Effector memory CD4-positive, alpha-beta T cell (primary cell): ENCODE measurements at places on chromosomes 5 and 9.

DNA sequence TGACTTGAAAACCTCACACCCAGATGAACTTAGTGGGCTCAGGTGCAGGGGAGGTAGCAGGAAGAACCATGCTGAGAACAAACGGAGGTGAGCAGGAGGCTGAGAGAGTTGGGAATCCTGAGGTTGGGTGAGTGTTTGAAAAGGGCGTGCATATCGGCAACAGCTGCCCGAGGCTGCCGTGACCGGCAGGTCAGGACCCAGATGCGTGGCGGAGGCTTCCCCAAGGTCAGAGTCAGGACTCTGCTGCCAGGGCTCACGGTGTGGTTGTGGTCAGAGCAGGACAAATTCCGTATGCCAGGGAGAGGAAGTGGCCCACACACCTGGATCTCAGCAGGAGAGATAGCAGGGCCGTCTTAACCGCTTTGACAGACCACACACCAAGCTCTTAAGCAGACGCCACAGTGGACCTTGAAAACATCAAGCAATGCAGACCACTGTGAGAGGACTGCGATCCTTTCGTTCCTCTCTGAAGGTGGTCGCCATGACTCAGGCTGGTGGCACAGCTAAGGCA, 43.1 kb downstream of the ADAMTS16 start:
- no peak for DNase-seq

GRCh38 chr5:9624196-9624947, 5.8 kb downstream of the TAS2R1 start:
- no peak for DNase-seq

DNA sequence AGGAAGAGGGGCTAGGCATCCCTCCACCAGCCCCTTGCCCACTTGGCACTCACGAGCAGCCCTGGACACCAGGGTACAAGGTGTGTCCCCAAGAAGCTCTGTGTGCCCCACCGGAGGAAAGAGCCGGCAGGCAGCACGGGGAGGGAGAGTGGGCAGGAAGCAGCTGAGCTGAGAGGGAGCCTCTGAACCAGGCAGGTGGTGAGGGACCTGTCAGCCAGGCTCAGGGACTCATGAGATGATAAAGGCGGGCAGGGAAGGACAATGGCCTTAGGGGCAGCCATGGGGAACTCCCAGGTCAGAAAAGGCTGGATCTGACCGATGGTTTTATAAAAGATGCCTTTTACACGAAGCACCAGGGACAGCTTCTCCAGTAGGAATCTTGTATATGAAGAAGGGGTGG, 112.0 kb downstream of the VAV2 start:
- no peak for DNase-seq

GRCh38 chr5:114238771-114239313, 123.0 kb upstream of the KCNN2 start:
- DNase-seq = no peak

DNA sequence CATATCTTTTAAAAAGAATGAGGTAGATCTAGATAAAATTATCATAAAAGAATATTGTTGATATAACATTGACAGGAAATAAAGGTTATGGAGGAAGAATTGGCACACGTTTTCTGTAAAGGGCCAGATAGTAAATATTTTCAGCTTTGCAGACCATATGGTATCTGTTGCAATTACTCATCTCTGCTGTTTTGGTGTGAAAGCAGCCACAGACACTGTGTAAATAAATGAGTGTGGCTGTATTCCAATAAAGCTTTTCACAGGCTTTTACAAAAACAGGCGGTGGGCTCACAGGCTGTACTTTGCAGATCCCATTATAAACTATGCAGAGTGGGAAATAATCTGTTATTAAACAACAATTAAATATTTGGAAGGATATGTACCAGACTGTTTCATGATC, 87.4 kb downstream of the SGCD start:
- DNase-seq = no peak

- DNase-seq = no peak
Observed at GRCh38 chr9:131469951-131470350, 32.8 kb upstream of the POMT1 start.

DNA sequence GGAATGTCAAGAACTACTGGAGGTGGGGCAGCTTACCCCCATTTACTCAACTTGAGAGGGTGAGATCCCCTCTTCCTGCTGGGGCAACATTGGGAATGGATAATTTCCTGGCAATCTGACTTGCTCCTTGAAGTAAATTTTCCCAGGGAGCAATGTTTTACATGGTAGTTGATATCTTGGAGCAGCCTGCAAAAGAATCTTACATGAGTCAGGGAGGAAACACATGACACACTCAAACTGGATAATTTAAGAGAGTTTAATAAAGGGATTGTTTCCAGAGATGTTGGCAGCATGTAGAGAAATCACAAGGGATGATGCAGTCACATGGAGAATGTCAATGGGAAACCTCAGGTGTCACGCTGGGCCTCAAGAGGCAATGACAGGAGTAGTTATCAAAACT, 212.5 kb downstream of the GAS1 start:
- DNase-seq = no peak

DNA sequence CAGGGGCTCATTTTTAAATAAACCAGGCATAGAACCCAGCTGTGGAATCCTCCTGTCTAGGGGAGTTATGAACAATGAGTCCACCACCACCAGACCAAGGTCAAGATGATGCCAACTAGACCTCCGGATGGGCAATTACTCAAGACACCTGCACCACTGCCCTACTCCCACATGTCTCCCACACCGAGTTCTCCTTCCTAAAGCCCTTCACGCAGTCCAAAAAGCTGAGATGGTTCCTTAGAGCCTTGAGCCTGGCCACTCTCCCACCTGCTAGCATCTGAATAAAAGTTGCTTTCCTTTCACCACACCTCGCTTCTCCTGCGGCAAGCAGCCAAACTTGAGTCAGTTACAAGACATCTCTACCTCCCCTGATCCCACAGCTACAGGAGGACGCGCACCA, 15.4 kb upstream of the PPP1R26 start:
- DNase-seq = no peak

- DNase-seq = no peak
Observed at GRCh38 chr5:115475788-115476187, 68.8 kb downstream of the FEM1C start.

- DNase-seq = peak; percentile 58
Observed at GRCh38 chr5:177426566-177427210, at the start of gene GRK6. Gene GRK6 (plus strand): TSS chr5:177426676. CDS start chr5:177426846, 170 bp downstream.

DNA sequence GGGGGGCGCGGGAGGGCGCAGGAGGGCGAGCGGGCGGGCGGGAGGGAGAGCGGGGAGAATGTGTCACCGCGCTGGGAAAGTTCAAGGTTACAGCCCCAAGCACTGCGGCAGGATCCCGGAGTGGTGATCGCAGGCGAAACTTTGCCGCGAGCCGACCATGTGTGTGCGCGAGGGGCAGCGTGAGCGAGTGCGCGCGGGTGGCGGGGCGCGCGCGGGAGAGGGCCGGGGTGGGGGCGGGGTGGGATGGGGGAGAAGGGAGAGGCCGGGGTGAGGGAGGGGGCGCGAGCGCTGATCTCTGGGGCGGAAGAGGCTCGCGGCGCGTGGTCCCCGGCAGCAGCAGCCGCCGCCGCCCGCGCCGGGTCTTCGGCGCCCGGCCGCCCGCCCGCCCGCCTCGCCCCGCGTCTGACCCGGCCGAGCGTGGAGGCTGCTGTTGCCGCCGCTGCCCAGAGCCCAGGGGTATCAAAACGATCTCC, at the start of gene NFIB:
Gene NFIB, minus strand, starts transcription at position 191 of the 473 bp plus-strand sequence. CDS start 630 bp downstream, outside the sequence.
- DNase-seq = no peak

GRCh38 chr5:179805529-179806249, 977 bp downstream of the MGAT4B start:
- DNase-seq = peak; percentile 18

GRCh38 chr9:92561374-92562330, 25.9 kb upstream of the ECM2 start:
- DNase-seq = no peak
